Type B pancreatic cell (in vitro differentiated cells): ENCODE measurements at places on chromosomes 3 and 15. TPM values are rescaled to one million over a fixed set of nuclear protein-coding genes. Genes with fewer than 3 reads are reported as not detected.

- peaks cover 29% of the 10 kb centered on the region for H3K27me3 ChIP-seq
- no peak for DNase-seq
- no peak overlapping the region for H3K4me3 ChIP-seq
- peaks cover 46% of the 10 kb centered on the region for H3K4me1 ChIP-seq
- H3K27ac ChIP-seq = peak overlapping the region; percentile 21
- peaks cover 35% of the 10 kb centered on the region for H3K36me3 ChIP-seq
Observed at GRCh38 chr3:73401616-73402279, 223.0 kb downstream of the PDZRN3 start.

- H3K27me3 ChIP-seq = no peaks in the 10 kb centered on the region
- H3K36me3 ChIP-seq = peaks cover 3% of the 10 kb centered on the region
- H3K27ac ChIP-seq = no peak overlapping the region
- no peak for DNase-seq
- H3K4me3 ChIP-seq = no peak overlapping the region
- no peaks in the 10 kb centered on the region for H3K4me1 ChIP-seq
Observed at GRCh38 chr15:81781395-81781794, 264.4 kb downstream of the MEX3B start.

- H3K4me1 ChIP-seq = no peaks in the 10 kb centered on the region
- no peak overlapping the region for H3K4me3 ChIP-seq
- H3K36me3 ChIP-seq = no peaks in the 10 kb centered on the region
Observed at GRCh38 chr3:150681057-150681456, 22.7 kb downstream of the ERICH6 start.

- no peaks in the 10 kb centered on the region for H3K36me3 ChIP-seq
- peaks cover 18% of the 10 kb centered on the region for H3K27me3 ChIP-seq
- no peak overlapping the region for H3K4me3 ChIP-seq
- H3K4me1 ChIP-seq = no peaks in the 10 kb centered on the region
- H3K27ac ChIP-seq = no peak overlapping the region
Observed at GRCh38 chr3:186700267-186700666, 16.9 kb upstream of the KNG1 start.

DNA sequence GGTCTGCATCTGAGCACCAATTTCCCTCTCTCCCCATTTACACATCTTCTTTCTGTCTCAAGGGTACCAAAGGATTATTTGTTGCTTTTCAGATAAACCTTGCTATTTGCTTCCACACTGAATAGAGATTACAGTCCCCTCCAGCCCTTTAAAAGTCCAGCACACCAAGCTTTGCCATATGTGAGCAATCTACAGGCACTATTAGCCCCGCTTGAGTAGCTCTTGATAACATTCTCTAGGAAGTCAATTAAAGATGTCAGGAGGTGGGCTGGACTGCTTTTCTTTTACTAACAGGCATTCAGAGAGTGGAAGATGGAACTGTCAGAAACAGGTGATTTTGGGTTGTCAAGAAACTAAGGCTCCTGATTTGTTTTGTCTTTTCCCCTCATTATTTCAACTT is 417.0 kb downstream of the ROBO2 start:
- DNase-seq = no peak
- no peak overlapping the region for H3K27ac ChIP-seq
- H3K4me1 ChIP-seq = peaks cover 7% of the 10 kb centered on the region
- peaks cover 3% of the 10 kb centered on the region for H3K36me3 ChIP-seq

- no peak overlapping the region for H3K4me3 ChIP-seq
- peaks cover 51% of the 10 kb centered on the region for H3K4me1 ChIP-seq
- H3K27me3 ChIP-seq = no peaks in the 10 kb centered on the region
- H3K27ac ChIP-seq = no peak overlapping the region
- no peak for DNase-seq
Observed at GRCh38 chr15:77494073-77494867, 73.6 kb downstream of the HMG20A start.

GRCh38 chr3:71247221-71247957 is 336.1 kb downstream of the FOXP1 start:
- H3K36me3 ChIP-seq = no peaks in the 10 kb centered on the region
- DNase-seq = no peak
- peak overlapping the region; percentile 52 for H3K4me3 ChIP-seq
- no peaks in the 10 kb centered on the region for H3K27me3 ChIP-seq
- H3K4me1 ChIP-seq = peaks cover 57% of the 10 kb centered on the region

DNA sequence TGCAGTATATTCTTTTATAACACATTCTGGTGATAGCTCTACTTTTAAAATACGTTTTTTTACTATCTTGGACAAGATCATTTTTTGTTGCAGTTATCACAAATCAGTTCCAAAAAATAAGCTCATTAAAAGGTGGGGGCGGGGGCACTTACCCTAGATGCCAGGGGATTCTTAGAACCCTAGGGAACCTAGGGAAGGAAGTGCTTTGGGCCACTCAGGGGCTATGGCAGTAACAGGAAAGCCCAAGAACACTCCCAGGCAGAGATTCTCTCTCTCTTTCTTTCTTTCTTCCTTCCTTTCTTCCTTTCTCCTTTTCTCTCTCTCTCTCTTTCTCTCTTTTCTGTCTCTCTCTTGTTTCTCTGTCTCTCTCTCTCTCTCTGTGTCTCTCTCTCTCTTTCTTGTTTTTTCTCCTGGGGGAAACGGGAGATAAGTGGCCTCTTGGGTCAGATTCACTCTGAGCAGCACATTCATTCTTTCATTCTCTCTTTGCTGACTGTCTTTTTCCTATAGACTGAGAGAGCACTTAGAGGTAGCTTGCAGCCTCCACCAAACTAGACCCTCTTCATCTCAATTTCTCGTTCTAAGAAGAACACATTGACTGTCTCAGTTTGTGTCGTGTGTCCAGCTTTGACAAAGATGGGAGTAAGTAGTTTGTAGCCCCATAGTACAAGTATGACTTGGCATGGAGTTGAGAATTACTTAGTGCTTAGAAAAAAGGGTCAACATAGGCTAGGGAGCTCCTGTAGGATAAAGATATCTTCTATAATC is 16.6 kb downstream of the SCAANT1 start:
- H3K27ac ChIP-seq = no peak overlapping the region
- H3K36me3 ChIP-seq = peaks cover 17% of the 10 kb centered on the region
- peaks cover 13% of the 10 kb centered on the region for H3K4me1 ChIP-seq
- no peak for DNase-seq

The PLA2G4E gene
- 0.12 TPM in 1 of 2 replicates, not detected in the other for total RNA-seq

The LACTB gene
- total RNA-seq = 10.9 and 12.6 TPM in 2 replicates

DNA sequence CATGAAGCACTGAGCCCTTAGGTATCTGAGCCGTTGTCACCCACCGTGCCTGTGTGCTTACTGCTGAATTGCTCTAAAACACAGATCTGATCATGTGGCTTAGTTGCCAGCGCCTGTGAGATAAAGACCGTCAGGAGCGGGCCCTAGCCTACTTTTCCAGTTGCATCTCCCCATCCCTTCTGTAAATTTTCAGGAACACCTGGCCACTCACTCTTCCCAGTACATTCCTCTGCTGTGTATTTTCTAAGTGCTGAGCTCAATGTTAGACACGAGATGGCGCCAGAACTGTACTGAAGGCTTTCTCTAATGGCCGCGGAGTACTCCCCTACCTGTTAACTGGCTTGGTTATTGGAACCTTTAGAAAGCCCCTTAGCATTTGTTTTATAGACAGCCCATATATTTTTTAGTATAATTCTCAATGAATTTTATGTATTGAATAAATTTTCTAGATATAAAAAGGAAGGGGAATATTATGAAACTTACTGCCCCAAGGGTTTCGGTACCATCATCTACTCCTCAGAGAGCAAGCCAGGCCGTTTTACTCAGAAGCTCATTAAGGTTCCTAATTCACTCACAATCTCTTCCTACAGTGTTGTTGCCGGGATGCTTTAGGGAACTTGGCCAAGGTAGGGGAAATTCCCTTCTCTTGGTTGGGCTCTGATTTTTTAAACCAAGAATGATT is 16.7 kb upstream of the WNT7A start:
- peak overlapping the region; percentile 92 for H3K4me3 ChIP-seq
- no peaks in the 10 kb centered on the region for H3K36me3 ChIP-seq
- H3K4me1 ChIP-seq = peaks cover 4% of the 10 kb centered on the region
- peaks cover 45% of the 10 kb centered on the region for H3K27me3 ChIP-seq
- DNase-seq = peak; percentile 62

DNA sequence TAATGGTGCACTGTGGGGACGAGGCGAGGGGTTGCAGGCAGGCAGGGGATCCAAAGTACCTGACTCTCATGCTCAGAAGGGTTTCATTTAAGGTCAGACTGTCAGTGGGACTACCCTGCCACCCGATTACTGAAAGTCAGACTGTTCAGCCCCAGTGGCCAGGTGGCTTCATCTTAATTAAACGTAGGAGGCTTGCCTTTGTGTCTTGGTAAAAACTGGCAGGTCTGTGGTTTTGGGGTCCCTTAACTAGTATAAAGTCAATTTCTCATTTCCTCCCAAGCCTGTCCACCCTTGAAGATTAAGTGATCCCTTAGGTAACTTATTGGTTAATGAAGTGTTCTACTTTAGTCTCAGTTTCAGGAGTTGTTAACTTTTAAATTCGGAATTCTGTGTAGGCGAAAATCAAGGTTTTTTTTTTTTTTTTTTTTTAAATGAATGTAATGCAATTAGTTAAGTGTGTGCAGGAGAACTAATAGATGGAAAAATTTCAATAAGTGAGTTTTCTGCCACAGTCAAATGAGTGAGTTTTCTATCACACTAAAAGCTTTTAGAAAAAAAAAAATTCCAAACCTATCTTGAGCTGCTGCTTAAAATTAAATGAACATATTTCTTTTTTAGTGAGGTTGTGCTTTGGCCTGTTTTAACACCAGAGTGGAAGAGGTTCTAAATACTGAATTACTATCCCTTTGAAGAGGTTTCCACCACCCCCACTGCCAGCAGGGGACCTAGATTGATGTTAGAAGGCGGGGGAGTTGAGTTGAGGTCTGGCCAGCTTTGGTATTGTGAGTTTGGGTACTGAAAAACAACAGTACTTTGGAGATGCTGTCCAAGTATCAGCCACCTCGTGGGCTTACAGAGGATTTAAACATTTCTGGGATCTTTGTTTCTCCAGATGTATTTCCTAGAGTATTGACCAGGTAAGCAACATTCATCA is 15.2 kb downstream of the ITPR1 start:
- no peak overlapping the region for H3K27ac ChIP-seq
- peaks cover 22% of the 10 kb centered on the region for H3K36me3 ChIP-seq
- peak overlapping the region; percentile 16 for H3K4me3 ChIP-seq
- peaks cover 81% of the 10 kb centered on the region for H3K4me1 ChIP-seq

DNA sequence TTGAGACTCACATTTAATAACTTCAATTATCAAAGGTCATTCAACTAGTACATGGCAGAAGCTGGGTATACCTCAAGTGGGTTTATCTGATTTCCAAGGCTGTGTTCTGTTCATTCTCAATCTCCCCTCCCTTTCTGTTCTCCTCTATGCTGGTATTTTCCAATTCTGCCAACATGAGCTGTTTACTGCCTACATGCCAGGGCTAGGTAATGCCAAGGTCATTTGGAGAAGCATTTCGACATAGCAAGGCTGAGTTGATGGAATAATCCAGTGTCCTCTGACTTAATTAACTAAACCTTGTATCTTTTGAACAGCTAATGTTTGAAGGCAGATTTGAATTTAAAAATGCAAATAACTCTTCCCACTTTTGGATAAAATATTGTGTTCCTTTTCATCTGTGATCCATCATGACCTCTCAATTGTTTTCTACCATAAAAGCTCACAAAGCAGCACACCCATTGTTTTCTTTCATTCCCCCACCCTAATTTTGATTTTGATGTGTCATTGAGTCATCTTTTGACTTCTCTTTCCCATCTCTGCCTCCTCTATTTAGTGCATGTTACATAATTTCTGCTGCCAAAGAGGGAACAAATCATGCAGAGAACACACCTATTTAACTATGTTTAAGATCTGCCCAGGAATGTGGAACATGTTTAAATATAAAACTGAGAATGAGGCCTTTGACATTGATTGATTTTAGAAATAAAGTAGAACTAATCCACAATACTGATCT is 308.8 kb upstream of the NR2E3 start:
- H3K4me3 ChIP-seq = no peak overlapping the region
- peak overlapping the region; percentile 12 for H3K27ac ChIP-seq
- peaks cover 9% of the 10 kb centered on the region for H3K36me3 ChIP-seq
- no peak for DNase-seq
- H3K4me1 ChIP-seq = peaks cover 13% of the 10 kb centered on the region
- H3K27me3 ChIP-seq = no peaks in the 10 kb centered on the region

- H3K36me3 ChIP-seq = no peaks in the 10 kb centered on the region
- H3K27ac ChIP-seq = no peak overlapping the region
- peaks cover 10% of the 10 kb centered on the region for H3K27me3 ChIP-seq
- no peak overlapping the region for H3K4me3 ChIP-seq
Observed at GRCh38 chr3:53200501-53201498, 39.8 kb downstream of the PRKCD start.

DNA sequence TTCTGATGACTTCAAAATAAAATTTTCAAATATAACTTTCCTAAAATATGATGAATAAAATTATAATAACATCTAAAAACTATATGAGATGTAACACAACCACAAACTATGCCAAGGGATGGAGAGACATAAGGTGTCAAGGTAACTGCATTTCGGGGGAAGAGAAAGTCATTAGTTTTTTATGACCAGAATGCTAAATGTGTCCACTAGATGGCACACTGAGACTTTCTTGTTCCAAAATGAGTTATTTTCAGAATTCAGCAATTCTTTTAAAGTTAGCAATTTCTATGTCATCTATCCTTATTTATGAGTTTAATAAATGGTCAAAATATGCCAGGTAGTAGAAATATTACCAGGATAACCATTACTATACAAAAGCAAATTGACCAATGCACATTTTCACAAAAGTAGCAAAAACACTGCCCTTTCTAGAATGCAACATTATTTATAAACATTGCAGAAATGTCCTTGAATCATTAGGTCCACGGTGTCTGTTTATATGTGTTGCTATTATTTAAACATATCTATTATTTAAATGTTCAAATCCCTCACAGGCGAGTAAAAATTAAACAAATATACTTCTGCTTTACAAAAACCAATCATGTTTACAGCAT is 374.2 kb downstream of the PLCL2 start:
- no peaks in the 10 kb centered on the region for H3K27me3 ChIP-seq
- no peak overlapping the region for H3K27ac ChIP-seq
- H3K4me3 ChIP-seq = no peak overlapping the region
- H3K36me3 ChIP-seq = peaks cover 5% of the 10 kb centered on the region
- H3K4me1 ChIP-seq = no peaks in the 10 kb centered on the region
- no peak for DNase-seq

DNA sequence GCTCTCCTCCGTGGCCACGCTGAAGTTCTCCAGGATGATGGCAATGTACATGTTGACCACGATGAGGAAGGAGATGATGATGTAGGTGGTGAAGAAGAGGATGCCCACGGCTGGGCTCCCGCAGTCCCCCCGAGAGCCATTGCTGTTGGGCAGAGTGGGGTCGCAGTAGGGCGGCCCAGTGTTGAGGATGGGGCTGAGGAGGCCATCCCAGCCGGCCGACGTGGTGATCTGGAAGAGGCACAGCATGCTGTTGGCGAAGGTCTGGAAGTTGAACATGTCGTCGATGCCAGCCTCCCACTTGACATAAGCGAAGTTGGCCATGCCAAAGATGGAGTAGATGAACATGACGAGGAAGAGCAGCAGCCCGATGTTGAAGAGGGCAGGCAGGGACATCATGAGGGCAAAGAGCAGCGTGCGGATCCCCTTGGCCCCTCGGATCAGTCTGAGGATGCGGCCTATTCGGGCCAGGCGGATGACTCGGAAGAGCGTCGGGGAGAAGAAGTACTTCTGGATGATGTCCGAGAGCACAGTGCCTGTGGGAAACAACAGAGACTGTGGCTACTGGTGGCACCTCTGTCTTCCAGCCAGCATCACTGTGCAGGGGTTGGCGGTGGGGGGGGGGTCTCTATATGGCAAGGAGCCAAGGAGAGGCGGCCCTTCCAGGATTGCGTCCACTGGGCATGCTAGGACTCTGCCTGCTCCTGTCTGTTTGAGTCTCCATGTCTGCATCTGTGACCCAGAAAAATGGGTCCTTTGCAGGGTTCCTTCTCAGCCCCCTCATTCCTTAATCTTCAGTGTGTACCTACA is 55.1 kb downstream of the EXOG start:
- H3K27me3 ChIP-seq = peaks cover 3% of the 10 kb centered on the region
- H3K4me1 ChIP-seq = no peaks in the 10 kb centered on the region
